Activated T-cell treated with anti-CD3 and anti-CD28 coated beads for 1 hour (primary cell): ENCODE measurements at places on chromosomes 6 and 20.

- no peak for DNase-seq
These were observed 2.8 kb downstream of the SPO11 start for GRCh38 chr20:57332105-57333089.

- DNase-seq = no peak
These were observed 2.1 kb upstream of the IBTK start for GRCh38 chr6:82249381-82250253.

DNA sequence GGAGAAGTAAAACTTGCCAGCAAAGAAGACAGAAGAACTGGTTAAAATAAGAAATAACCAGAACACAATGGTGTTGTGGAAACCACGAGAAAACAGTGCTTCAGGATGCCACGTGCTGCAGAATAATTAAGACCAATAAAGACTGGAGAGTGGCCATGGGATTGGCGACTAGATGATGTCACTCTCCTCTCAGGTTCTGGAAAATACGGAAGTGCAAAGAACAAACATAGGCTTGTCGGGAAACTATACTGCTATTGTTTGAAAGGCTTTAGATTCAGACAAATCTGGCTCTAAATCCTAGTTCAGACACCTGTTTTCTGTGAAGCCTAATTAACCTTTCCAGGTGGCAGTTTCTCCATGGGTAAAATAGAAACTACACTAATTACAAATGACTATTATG lies 138.4 kb upstream of the STXBP5 start:
- DNase-seq = no peak

DNA sequence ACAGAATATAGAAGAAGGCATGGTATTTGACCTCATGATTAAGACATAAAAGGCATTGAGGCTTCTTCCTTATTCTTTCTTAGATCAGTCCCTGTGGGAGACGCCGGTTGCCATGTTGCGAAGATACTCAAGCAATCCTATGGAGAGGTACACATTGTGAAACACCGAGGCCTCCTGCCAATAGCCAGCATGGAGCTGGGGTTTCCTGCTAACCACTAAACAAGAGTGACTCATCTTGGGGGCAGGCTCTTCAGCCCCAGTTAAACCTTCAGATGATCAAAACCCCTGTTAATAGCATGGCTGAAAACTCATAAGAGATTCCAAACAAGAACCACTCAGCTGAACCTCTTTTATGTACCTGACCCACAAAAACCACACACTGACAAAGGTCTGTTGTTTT lies 478.8 kb downstream of the CD83 start:
- no peak for DNase-seq

DNA sequence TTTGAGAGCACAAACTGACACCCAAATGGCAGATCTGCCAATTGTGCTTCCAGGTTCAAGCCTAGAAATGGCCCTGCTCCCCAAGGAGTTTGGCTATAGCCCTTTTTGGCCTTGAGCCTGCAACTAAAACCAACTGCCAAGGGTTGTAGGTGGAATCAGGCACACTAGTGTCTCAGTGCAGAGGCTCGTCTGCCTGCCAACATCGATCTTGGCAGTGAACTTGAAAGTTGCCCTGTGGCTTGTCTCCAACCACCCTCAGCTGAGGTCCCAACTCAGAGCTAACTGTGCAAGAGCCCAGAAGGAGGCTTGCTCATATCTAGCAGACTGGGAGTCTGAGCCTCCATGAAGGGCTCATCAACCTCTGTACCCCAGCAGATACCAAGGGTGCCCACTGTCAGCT lies 92.7 kb upstream of the GLP1R start:
- no peak for DNase-seq

GRCh38 chr6:97038437-97038836 lies 113.9 kb downstream of the KLHL32 start:
- no peak for DNase-seq

DNA sequence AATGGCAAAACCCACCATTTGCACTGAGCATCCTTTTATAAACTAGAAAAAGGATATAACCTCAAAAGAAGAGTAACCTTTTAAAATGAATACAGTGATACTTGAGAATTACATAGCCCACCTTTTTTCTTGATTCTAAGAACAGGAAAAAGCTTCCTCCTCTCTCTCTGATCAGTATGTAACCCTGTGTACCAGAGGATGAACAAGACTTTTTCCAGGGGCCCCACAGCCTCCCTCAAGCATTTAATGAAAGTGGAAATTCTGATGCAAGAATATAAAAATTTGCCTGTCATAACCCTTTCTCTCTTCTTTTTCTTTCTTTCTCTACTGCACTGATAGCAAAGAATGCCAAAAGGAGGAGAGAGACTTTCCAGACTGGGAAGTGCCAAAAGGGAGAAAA lies 64.2 kb upstream of the BTN3A2 start:
- DNase-seq = no peak

GRCh38 chr20:23257848-23258746 lies 92.5 kb upstream of the NXT1 start:
- no peak for DNase-seq

DNA sequence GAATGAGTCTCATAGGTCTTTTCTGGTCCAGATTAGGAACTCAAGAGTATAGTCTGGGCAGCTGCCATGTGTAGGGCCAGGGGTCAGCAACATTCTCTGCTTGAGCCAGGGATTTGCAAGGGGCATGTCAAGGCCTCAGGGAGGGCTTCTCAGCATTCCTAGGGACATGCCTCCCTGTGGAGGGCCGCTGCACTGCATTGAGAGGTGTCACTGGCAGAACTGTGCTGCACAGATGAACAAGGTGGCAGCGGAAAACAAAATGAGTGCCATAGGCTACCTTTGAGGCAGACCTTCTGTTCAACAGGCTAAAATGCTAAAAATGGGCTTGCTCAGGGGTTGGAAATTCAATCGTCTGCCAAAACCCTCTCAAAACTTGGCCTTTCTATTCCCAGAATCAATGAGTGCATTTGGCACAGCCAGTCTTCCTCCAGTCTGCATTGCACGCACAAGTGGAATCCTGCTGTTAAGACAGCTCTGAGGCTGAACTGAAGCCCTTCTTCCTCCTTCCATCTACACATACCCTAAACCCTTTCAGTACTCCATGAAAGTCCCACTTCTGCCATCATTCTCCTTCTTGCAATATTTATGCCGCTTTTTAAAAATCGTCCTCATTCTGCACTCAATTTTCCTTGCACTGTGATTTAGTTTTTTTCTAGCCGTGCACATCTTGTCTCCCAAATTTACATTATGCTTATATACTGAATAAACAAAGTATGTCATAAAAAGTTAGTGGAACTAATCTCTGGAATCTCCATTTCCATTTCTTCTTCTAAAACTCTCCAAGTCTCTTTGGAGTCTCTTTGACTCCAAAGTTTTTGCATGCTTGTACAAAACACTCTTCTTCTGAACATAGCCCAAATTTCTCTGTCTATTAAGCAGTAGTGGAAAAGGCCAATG lies 51.7 kb downstream of the SLC26A8 start:
- DNase-seq = no peak

GRCh38 chr6:139355777-139356445 lies 18.5 kb downstream of the CITED2 start:
- no peak for DNase-seq

GRCh38 chr6:37552267-37552666 lies 52.6 kb upstream of the CCDC167 start:
- no peak for DNase-seq

- no peak for DNase-seq
These were observed 13.1 kb downstream of the BTNL2 start for GRCh38 chr6:32393665-32394420.

- peak; percentile 60 for DNase-seq
These were observed 200.7 kb downstream of the BCAS1 start for GRCh38 chr20:53869466-53870258.

DNA sequence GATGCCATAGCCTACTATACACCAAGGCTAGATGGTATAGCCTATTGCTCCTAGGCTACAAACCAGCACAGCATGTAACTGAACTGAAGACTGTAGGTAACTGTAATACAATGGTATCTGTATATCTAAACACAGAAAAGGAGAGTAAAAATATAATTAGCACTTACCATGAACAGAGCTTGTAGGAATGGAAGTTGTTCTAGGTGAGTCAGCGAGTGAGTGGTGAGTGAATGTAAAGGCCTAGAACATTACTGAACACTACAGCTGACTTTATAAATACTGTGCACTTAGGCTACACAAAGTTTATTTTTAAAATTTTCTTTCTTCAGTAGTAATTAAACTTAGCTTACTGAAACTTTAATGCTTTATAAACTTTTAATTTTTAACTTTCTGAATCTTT lies 129.5 kb downstream of the BTBD9 start:
- no peak for DNase-seq

GRCh38 chr6:108730635-108731515 lies 117.3 kb upstream of the ARMC2 start:
- no peak for DNase-seq

DNA sequence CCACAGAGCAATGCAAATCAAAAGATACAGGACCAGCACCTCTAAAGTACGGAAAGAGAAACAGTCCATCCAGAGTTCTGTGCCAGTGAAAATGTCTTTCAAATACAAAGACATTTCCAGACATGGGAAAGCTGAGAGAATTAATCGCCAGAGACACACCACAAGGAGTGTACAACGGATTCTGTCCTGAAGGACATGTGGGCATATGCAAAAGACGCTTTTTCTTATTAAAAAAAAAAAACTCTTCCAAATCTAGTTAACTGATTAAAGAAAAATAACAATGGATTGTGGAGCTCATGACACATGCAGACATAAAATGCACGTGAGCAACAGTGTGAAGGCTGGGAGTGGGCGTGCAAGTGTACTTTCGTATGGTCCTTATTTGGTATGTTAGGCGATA lies 22.8 kb downstream of the KIF25 start:
- no peak for DNase-seq

- DNase-seq = no peak
These were observed 56.9 kb downstream of the LYRM2 start for GRCh38 chr6:89581689-89582088.

GRCh38 chr6:153959276-153959675 lies 79.8 kb upstream of the OPRM1 start:
- no peak for DNase-seq

DNA sequence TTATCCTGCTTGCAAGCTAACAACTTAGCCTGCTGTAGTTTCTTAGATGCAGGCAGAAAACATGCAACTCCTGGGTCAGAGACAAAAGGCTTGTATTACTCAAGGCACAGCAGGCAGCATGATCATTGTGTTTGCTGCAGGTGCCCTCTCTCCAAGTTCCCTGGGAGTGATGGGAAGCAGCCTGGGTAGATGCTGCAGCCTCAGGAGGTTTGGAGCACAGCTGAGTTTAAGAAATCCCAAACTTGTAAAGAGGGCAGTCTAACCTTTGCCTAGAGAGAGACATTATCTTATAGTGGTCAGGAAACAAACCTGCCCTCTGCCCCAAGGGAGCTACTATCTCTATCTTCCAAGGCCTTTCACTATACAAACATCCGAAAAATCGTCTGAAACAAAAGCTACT lies 61.1 kb downstream of the PFDN4 start:
- DNase-seq = no peak

DNA sequence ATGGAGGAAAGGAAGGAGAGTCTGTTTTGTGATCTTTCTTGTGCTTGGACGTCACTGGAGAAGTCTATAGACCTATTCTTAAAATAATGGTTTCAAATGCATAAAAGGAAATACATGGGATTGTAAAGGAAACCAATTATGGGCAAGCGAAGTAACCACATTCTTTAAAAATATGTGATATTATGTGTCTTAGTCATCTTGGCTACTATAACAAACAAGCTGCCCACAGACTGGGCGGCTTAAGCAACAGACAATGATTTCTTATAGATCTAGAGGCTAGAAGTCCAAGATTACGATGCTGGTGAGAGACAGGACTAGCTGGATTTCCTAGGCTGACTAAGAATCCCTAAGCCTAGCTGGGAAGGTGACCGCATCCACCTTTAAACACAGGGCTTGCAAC lies 49.4 kb upstream of the CD83 start:
- no peak for DNase-seq

DNA sequence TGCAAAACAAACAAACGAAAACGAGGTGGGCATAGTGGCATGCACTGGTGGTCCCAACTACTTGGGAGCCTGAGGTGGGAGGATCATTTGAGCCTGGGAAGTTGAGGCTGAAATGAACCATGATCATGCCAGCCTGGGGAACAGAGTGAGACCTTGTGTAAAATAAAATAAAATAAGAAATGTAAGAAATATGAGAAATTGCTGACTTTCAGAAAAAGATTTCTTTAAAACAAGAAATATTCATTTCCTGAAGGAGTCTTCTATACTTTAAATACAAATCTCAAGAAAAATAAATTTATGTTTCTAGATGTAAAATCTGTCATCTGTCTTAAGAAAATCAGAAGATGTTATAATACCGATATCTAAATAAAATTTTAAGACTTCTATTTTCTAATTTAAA lies 96.7 kb upstream of the ENPP5 start:
- DNase-seq = no peak

GRCh38 chr20:35702051-35702823 lies 3.0 kb downstream of the ROMO1 start:
- DNase-seq = no peak

GRCh38 chr6:139846538-139847456 lies 472.3 kb upstream of the CITED2 start:
- DNase-seq = no peak

DNA sequence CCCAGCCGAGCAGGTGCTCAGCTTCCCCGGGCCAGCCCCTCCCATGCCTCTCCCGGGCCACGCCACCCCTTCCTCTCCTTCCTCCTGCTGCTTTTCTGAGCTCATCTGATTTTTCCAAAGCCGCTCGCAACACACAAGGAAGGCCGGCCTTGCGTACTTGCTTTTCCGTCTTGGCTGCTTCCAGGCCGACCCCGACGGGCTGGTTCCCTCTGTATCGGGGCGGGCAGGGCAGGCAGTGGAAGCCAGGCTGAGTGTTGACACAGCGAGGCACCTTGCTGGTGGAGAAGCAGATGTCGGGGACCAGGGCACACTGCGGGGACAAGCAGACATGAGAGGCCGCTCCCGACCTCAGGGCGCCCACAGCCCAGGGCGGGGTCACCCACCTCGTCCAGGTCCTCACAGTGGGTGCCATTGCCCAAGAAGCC lies 21.1 kb downstream of the THBS2 start:
- no peak for DNase-seq

DNA sequence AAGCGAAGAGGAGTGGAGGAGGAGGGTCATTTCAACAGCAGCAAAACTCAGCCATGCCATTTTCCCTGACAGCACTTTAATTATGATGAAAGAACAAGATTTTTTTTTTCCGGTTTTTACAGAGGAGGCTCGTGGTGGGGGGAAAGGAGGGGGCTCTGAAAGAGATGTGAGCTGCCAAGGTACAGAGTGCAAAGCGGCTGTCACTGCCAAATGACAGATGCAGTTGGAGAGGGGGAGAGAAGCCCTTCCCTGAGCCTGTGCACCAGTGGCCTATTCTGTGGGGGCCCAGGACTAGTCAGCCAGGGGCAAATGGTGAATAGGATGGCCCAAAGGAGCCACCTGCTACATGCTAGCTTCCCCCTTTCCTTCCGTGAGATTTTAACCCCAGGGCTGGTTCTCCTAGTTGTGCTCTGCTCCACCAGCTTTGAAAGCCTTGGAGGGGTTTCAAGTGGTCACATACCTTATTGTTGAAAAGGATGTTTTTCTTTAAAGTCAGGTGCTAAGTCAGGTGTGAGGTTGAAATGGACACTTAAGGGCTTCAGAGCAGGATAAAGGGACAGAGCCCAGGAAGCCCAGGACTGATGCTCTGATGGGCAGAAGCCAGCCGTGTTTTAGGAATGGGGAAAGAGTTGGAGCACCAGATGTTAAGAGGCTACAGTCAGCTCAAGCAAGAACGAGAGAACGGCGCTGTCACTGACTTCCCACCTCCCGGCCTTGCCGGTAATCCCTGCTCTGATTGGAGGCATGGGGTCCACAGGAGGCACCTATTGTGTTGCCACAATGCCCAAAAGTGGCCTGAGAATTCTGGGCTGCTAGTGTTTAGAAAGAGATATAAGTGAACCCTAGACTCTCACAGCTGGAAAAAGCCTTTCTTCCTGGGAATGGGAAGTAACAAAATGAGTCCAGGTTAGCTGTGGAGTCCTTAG lies 24.8 kb downstream of the GNAS start:
- no peak for DNase-seq

GRCh38 chr6:162852840-162853577 lies 125.2 kb downstream of the PACRG start:
- no peak for DNase-seq
